EH (cell line): ENCODE measurements at places on chromosomes 11 and 22.

DNA sequence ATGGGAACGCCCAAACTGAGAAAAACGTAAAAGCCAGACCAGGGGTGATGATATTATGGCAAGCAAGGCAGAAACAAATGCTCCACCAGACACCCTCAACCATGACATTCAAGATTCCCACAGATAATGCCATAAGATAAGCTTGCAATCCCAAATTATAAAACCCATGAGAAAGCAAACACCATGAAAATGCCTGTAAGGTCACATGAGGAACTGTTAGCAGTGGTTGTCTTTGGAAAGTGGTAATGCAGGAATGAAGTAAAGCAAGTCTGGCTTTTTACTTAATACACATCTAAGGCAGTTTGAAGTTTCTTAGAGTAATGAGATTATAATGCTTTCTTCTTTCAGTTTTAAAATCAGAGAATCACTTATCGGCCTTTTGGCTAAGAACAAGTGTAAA lies 111.0 kb downstream of the MN1 start:
- DNase-seq = peak; percentile 16

DNA sequence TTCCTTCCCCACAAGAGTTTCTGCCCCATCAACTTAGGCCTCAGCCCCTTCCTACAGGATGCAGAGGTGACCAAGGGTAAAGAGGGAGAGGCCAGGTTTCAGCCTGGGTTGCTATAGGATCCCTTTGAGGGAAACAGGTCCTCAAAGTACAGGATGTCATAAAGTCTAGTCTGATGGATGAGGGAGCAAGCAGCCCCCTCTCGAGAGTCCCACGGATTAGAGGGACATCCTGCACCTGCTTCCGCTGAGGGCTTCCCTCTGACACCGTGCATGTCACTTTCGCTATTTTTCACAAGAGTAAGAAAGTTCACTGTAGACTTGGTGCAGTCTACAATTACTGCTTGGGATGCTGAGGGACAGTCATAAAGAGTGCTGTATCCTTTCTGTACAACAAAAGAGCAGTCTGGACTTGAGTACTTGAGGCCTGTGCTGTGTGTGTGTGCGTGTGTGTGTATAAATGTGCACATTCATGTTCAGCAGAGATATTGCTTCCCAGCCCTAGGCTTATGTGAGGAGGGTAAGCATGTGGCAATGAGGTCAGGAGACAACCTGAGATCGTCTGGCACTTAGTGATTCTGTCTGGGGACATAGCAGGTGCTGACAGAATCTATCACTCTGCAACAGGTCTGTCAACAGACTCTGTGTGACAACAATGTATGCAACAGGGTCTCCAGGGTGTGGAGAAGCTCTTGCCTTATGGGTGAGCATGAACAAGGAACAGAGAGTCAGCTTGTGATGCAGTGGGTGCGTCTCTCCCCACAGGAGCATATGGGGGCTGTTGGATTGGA lies 18.0 kb upstream of the CHST1 start:
- DNase-seq = no peak

- peak; percentile 39 for DNase-seq
Observed at GRCh38 chr11:43944761-43945311, 2.4 kb downstream of the C11orf96 start.

DNA sequence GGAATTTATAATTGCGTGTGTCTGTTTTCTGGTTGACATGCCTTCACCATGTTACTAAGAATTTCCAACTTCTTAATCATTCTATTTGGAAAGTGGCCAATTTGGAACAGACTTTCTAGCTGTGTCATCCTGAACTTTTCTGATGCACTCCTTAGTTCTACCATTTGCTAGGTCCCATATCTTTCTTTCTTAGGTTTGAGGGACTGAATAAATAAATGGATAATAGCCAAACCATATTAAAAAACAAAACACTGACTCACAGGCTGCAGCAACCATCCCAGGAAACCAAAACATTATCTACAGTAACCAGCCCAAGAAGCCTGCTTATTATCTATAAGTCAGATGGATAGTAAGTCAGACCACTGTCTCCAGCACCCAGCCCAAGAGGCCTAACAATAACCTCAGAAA lies 57.5 kb upstream of the PLET1 start:
- peak; percentile 96 for DNase-seq

DNA sequence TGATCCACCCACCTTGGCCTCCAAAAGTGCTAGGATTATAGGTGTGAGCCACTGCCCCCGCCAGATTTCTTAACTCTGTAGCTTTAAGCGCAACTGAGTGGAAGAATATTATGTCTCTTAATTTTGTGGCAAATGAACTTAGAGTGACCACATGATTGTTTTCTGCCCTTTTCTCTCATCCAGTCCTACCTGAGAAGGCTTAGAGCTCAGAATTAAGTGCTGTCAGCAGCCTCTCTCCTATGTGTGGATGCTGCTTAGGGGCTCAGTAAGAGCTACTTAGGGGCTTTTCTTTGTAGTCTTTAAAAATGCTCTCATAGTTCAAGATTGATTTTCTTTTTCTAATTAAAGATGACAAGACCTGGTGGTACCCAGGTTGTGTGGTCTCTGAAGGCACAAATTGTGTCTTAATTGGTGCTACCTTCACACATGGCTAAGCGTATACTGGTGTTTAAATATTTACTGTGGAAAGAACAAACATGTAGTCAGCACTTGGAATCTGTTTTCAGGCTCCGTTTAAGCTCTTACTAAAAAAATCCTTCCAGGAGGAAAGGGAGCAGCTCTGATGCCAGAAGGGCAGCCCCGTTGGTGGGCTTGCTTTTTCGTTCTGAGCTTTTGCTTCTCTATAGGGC lies 59.3 kb downstream of the DEPDC5 start:
- no peak for DNase-seq

GRCh38 chr11:62130283-62131169 lies 6.7 kb downstream of the INCENP start:
- DNase-seq = no peak

- DNase-seq = no peak
Observed at GRCh38 chr11:114154271-114155047, 94.9 kb downstream of the ZBTB16 start.

- DNase-seq = no peak
Observed at GRCh38 chr22:25666308-25666707, 75.7 kb upstream of the MYO18B start.

GRCh38 chr22:44616882-44617655 lies 84.9 kb upstream of the PRR5 start:
- DNase-seq = no peak

DNA sequence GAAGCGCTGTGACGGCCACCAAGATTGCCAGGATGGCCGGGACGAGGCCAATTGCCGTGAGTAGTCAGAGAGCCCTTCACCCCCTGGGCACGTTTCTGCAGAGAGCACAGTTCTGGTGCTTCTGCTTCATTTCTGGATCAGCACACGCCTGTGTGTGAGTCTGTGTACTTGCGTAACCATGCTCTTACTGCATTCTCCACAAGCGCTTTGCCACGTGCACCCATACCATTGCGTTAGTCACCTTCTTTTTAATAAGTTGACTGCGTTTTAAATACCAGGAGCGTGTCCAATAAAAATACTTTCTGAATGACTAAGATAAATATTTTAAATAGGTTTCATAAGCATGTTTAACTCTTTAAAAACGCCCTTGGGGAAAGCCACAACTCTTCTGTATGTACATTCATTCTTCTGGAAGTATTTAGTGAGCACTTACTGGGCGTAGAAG lies 143.0 kb upstream of the SORL1-AS1 start:
- peak; percentile 100 for DNase-seq
